Activated T-helper 17 cell treated with anti-CD3 and anti-CD28 coated beads, Interleukin-2, amount 50 U/mL, for 72 hours (primary cell): ENCODE measurements at places on chromosomes 11 and 22. TPM values are rescaled to one million over a fixed set of nuclear protein-coding genes. Genes with fewer than 3 reads are reported as not detected.

DNA sequence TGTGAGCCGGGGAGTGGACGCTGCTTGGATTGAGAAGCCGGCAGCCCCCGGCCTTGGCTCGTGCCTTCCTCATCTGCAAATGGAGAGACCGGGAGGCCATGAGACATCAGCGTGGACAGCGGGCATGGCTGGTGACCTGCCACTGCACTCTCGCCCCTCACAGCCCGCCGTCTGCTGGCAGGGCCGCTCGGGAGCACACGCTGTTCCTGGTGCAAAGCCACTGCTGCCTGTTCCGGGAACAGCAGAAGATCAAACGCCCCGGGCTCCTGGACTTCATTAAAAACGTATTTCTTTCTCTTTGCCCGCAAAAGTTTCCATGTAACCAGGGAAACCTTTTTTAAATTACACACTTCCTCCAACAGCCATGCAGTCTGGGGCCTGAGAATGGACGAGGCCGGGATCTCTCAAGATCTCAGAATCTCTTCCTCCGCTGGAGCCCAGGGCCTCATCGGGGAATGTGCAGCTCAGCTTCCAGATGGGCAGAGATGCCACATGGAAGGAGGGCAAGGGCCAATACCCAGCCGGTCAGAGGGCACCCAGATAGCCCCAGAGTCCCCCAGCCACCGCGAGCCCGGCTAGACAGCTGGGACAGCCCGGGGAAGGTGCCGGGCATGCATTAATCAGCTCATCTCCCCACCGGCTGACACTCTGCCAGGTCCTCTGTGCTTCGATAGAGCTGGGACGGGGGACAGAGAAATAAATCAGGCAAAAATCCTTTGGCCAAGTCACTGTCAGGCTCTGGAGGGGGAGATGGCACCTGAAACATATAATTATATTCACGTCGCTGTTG lies 62.8 kb upstream of the PRR5 start:
- no peak for ATAC-seq

Gene TRIM3
- total RNA-seq: 7.0 TPM

Gene BID
- 19.2 TPM for total RNA-seq

Gene GRM5
- total RNA-seq: not detected

GRCh38 chr11:100855466-100856067 lies 168.5 kb downstream of the ARHGAP42 start:
- ATAC-seq: no peak

GRCh38 chr11:66183494-66184048 lies 84.9 kb upstream of the RAB1B start:
- ATAC-seq: no peak

- no peak for ATAC-seq
These were observed 85.5 kb downstream of the APIP start for GRCh38 chr11:34830648-34831047.

DNA sequence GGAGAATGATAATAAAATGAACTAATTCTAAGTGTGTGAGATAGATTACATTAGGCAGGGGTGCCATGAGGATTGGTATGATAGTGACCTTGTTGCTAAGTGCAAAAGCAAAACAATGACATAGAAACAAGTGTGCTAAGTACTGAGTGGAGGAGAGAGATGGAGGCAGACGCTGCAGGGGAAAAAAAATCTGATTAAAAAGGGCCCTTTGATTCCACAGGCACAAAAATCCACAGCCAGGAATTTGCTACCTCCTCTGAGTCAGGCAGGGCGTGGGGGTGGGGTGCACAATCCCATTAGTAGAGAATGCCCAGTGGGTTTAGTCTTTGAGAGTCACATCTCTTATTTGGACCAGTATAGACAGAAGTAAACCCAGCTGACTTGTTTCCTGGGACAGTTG lies at the start of gene CNTF:
TSS of gene CNTF (plus strand) at position 322 of the 400 bp plus-strand sequence. CDS start 88 bp downstream, outside the sequence.
- ATAC-seq: no peak

Gene BTG4
- not detected for total RNA-seq

DNA sequence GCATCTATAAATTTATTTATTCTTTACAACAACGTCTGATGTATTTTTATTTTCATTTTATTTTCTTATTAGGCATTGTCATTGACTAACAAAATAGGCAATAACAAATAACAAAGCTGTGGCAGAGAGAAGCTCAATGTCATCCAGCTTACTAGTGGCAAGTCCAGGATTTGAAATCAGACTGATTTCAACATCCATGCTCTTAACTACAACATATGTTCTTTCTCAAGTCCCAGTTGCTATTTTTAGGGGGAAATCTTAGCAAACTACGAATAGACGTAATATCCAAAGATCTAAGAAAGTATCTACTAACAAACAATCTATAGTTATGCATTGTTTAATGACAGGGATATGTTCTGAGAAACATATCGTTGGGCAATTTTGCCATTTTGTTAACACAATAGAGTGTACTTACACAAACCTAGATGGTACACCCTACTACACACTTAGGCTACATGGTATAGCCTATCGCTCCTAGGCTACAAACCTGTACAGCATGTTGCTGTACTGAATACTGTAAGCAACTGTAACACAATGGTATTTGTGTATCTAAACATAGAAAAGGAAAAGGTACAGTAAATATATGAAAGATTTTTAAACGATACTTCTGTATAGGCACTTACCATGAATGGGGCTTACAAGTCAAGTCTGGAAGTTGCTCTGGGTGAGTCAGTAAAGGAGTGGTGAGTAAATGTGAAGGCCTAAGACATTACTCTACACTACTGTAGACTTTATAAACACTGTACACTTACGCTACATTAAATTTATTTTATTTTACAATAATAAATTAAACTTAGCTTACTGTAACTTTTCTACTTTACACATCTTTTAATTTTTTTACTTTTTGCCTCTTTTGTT lies 151.3 kb downstream of the DLG2 start:
- no peak for ATAC-seq

Gene BRSK2
- total RNA-seq: 3.3 TPM

- no peak for ATAC-seq
These were observed at the start of gene PTGDR2 for GRCh38 chr11:60855726-60856633. Gene PTGDR2, minus strand, starts transcription at chr11:60855950. Its CDS starts 2,228 bp downstream, at chr11:60853722.

DNA sequence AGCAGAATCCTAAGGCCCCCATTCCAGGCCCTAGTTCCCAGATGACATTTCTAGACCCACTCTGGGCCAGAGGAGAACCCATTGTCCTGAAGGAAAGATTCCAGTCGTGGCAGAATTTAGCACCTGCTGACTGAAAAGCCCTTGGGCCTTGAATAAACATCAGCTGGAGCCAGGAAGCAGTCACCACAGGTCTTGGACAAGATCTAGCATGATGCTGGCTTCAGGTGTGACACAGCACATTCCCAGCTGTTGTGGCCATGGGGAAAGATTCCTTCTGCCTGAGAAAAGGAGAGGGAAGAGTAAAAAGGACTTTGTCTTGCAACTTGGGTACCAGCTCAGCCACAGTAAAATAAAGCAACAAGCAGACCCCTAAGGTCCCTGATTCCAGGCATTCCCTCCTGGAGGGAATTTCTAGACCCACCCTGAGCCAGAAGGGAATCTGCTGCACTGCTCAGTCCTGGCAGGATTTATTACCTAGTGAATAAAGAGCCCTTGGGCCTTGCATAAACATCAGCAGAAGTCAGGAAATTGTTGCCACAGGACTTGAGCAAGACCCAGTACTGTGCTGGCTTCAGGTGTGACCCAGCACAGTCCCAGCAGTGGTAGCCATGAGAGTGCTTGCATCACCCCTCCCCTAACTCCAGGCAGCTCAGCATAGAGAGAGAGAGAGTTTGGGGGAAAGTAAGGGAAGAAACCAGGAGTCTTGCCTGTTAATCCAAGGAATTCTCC lies 42.5 kb upstream of the PAMR1 start:
- ATAC-seq: no peak

Gene CCDC116
- 0.37 TPM for total RNA-seq
